CMK (cell line): ENCODE measurements at places on chromosomes 12 and 14.

- no peak for DNase-seq
These were observed 3.3 kb upstream of the KRT79 start for GRCh38 chr12:52837413-52837741.

DNA sequence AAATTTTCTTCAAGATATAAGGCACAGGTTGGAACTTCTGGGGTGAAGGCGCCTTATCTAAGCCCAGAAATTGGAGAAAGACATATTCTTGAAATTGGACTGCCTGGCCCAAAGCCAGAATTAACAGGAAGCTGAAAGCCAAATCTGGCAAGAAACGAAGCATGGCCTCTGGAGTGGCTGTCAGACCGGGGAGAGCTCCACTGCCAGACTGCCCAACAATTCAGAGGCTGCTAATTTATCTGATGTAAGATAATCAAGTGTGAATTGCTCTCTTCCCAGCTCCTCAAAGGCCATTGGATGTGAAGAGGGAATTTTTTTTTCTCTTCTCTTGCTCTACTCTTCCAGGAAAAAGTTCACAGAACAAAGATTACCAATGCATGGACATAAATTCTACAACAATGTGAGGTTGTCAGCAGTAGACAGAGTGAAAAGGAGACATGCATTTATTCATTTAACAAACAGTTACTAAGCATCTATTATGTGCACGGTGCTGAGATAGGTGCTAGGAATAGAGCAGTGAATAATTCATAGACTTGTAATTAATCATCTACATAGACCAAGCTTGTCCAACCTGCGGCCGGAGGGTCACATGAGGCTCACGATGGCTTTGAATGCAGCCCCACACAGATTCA, at the start of gene GDF3:
GDF3 (minus strand) TSS at position 210 of the 632 bp plus-strand sequence; CDS start at position 163, 47 bp downstream.
- no peak for DNase-seq

DNA sequence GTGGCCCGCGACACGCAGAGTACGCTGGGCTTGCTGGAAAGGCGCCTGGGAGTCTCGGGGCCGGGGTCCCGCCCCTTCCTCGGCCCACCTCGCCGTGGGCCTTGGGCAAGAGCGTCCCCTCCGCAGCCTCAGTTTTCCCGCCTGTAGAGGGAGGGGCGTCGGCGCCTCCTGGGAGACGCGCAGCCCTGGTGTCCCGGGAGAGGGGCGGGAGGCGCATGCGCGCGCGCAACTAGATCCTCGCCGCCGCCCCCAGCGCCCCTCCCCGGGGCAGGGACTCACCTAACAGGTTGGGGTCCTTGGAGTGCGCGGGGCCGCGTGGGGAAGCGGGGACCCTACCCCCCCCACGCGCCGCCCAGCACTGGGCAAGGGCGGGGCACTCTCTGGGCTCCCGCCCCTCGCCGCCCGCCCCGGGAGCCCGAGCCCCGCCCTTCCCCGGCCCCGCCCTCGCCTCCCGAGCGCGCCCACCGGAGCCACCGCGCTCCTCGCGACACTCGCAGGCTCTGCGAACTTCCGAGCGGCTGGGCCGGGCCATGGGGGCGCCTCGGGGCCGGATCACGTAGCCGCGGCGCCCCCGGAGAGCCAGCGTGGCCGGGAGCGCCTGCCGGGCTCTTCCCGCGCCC, at the start of gene KIF26A:
KIF26A (plus strand) TSS at position 490 of the 620 bp plus-strand sequence. CDS start 136 bp downstream, outside the sequence.
- no peak for DNase-seq

GRCh38 chr12:104733717-104734175, 224.3 kb downstream of the SLC41A2 start:
- DNase-seq: no peak

DNA sequence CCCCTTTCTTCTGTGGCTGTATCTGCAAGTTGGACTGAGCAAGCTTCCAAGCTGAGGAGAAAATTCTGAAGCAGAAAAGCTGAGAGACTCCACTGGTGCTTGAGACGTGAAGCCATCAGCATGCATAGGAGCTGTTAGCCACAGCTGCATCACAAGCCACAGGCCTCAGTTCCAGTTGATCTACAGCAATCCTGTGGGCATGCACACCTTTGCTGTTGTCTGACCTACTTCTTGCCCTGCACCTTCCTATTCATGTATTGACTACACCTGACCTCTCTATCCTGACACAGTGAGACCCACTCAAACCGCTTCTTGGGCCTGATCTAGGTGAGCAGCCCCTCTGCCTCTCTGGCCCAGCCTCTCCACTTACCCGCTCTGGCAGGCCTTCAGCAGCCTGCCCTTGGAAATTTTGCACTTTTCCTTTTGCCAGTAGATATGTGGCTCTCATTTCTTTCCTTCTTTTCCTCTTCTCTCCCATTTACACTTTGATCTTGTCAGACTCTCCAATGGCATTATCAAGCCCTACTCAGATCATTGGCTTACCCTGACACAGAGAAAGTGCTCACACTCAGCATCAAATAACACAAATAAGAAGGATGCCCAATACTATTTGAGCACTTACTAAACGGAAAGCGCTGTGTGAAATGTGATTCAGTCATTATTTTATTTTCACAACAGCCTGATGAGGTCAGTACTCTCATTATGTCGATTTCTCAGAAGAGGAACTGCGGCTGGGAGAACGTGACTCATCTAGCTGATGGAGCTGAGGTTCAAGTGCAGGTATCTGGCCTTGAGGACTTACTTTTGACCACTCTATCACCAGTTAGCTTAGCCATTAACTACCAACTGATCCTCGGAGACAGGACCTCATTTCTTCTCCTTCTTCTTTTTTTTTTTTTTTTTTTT, 21.9 kb upstream of the PTGR2 start:
- no peak for DNase-seq

- no peak for DNase-seq
These were observed 100.5 kb upstream of the STXBP6 start for GRCh38 chr14:25150401-25150800.

GRCh38 chr12:30329281-30329680, 366.4 kb downstream of the IPO8 start:
- no peak for DNase-seq

- no peak for DNase-seq
These were observed 398.7 kb downstream of the BTG1 start for GRCh38 chr12:91746976-91747375.

DNA sequence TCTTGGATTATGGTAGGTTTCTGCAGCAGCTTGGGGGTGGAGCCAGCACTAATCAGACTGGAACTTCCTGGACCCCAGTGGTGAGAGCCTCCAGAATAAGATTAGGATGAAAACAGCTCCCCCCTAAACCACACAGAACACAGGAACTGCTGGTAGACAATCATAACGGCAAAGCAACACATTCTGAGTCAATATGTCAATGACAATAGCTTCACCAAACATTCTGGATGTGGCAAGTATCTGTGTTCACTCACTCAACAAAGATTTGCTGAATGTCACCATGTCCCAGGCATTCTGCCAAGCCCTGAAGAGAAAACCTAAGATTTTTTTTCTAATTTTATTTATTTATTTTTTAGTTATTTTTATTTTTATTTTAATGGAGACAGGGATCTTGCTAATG, 65.2 kb downstream of the LRRC74A start:
- DNase-seq: no peak

DNA sequence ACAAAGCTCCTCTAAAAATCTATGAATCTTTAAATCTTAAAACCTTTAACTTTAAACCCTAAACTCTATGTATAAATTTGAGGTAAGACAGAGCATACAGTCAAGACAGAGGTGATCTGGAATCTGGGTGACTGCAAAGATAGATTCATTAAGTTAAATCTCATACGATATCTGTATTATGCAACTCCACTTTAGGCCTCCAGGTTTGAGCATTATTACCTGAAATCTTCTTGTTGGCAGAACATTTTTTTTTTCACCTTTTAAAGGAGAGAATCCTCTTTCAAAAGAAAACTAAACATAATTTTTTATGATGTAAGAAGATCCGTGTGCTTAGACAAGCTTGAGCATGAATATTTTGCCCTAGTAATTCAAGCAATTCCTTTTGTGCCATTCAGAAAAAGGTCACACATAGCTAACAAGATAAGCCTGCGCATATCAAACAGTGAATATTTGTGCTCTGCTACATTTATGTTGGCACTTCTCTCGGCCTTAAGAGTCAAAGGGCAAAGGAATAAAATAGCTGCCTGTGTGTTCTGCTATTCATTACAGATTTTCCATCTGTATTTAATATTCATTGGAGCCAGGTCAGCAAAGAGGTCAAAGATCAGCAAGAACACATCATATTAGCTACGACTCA, 163.3 kb downstream of the TMTC3 start:
- DNase-seq: no peak

DNA sequence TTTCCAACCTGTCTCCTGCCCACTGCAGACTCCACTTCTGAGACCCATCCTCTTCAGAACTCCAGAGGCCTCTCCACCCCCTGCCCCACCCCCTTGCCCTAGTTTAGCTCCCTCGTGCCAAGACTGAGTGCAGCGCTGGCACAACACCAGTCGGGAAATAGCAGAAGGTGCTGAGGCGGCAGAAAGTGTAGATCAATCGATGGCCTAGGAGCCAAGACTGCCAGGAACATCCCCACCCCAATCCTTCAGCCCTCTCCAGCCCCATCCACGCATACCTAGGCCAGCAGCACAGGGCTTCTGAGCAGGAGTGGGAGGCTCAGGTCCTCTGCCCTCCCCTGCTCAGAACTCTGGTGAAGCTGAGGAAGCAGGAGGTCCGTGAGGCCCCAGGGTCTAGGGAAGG, 1.1 kb downstream of the CPNE6 start:
- no peak for DNase-seq

GRCh38 chr12:115500872-115501271, 776.6 kb downstream of the MED13L start:
- DNase-seq: no peak

DNA sequence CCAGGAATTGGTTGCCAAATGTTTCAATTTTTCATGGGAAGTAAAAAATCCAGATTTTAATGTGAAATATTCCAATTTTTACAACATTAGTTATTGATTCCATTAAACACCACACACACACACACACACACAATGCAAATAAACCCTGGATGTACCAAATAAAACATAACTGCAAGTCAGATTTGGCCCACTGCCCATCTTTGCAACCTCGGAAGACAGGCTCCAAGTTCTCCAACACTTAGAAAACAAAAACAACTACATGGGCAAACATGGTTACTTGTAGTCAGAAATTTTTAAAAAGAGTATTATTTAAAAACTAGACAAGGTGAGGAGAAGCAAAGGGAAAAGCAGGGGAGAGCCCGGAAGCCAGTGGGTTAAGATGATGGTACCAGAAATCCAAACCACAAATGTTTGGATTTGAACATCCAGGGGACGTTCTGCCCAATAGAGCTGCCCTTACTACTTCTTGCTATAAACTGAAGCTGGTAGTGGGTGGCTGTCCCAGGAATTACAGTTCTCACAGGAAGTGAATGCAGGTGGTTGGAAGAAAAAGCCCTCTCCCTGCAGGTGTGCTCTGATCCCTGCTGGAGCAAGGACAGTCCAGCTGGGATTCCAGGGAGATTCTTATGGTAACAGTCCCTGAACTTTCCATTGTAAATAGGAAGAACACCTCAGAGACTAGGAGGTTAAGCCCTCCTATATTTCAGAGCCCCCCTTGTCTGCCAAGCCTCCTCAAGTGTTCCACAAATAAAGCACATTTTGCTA, 111.7 kb downstream of the SLC25A21 start:
- no peak for DNase-seq

DNA sequence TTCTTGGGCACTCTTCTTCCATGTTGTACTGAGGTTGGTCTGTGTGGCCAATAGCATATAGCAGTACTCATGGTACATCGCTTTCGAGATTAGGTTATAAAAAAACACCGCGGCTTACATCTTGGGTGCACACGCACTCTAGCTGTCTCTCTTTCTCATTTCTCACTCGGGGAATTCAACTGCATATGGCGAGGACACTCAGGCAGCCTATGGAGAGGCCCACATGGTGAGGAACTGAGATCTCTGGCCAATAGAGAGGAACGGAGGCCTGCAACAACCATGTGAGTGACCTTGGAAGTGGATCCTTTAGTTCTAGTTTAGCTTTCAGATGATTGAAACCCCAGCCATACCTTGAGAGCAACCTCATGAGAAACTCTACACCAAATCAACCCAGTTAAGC, 45.6 kb downstream of the USP15 start:
- DNase-seq: no peak

GRCh38 chr12:77999074-77999715, 168.5 kb downstream of the NAV3 start:
- DNase-seq: no peak

- DNase-seq: no peak
These were observed 101.8 kb downstream of the LRIG3 start for GRCh38 chr12:58818546-58818945.

- no peak for DNase-seq
These were observed 229.9 kb upstream of the FOXN3 start for GRCh38 chr14:89646971-89647370.

GRCh38 chr14:90294872-90295271, 36.9 kb downstream of the NRDE2 start:
- no peak for DNase-seq

- no peak for DNase-seq
These were observed 34.9 kb downstream of the PALS1 start for GRCh38 chr14:67276131-67276530.

DNA sequence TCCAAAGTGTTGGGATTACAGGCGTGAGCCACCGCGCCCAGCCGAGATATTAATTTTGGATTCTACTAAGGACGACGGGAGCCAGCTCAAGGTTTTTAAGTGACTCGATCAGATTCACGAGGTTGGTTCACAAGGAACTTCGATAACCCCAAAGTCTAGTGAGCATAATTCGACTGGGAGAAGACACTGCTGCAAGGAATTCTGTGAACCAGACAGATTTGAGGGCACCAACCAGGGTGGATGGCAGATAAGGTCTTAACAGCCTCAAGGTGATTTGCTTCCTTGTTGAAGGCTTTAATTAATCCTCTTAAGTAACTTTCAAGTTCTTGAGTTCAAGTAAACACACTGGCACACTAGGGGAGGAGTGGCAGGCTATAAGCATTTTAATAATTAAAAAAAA, 1.1 kb upstream of the KLHDC2 start:
- no peak for DNase-seq
